Stimulated activated CD8-positive, alpha-beta memory T cell treated with anti-CD3 and anti-CD28 coated beads, Interleukin-4, amount 100 ng/mL, for 1 hour (primary cell): ENCODE measurements at places on chromosomes 12 and 14.

GRCh38 chr14:92670160-92670559 lies 78.3 kb downstream of the LGMN start:
- DNase-seq: no peak

- no peak for DNase-seq
Observed at GRCh38 chr12:113109360-113109759, 26.2 kb downstream of the RASAL1 start.

DNA sequence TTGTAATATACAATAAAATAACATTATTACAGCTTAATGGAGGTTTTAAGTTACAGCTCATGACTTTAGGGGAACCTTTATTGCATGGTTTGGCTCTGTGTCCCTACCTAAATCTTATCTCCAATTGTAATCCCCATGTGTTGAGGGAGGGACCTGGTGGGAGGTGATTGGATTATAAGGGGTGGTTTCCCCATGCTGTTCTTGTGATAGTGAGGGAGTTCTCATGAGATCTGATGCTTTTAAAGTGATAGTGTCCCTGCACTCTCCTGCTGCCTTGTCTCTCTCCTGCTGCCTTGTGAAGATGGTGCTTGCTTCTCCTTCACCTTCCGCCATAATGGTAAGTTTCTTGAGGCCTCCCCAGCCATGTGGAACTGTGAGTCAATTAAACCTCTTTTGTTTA lies 132.1 kb upstream of the SYT1 start:
- no peak for DNase-seq

- DNase-seq: no peak
Observed at GRCh38 chr12:99334285-99335056, 313.1 kb upstream of the GARIN6 start.
